IPS DF 6.9 (cell line): ENCODE measurements at places on chromosomes 13 and 19.

GRCh38 chr13:83449668-83450395 lies 432.4 kb downstream of the SLITRK1 start:
- DNase-seq, result no peak

DNA sequence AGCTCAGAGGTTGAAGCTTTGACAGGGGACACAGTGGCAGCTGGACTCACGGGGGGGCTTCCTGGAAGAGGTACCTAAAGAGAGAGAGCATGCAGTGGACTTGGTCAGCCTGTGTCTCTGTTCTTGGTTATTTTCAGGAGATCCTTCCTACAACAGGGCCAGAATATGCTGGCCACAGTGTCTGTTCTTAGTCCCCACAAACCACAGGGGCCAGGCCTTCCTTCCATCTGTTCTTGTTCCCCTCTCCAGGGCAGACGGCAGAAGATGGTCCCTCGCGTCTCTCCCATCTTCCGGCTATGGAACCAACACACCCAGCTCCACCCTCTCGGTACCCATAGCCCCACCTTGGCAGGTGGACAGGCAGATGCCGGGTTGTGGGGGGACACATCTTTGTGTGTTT lies 24.8 kb downstream of the MAST3 start:
- DNase-seq, result no peak

DNA sequence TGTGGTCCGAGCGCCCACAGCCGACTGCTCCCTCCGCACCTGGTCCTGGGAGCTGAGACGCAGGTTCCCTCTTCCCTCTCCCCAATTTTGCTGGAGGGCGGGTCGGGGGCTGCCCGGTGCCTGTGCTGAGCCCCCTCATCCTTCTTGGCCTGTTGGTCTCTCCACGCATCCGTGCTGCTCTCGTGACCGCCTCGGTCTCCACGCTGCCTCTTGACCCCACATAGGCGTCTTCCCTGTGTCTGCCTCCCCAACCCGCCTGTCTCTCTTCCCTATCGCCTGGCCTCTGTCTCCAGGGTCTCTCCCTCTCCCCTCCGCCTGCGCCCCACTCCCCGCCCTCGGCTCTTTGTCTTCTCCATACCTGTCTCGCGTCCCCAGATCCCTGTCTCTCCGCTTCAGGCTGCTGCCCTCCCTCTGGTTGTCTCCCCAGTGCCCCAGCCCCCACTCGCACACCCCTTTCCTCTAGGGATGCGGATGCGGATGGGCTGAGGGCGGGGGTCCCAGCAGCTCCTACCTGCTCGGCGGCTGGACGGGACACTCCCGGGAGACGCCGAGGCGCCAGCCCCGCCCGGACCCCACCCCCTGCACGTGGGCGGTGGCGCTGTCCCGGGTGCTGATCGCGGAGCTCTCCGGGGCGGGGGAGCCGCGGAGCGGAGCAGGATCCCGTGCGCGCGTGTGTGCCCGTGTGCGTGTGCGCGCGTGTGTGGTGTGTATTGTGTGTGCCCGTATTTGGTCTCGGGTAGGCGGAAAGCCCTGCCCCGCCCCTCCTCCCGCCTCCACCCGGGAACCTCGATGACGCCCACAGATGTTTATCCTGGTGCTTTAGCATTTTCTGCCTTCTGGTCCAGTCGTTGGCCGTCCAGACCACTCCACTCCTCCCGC lies at the start of gene SYT5:
Gene SYT5 (minus strand): TSS at position 684 of the 879 bp plus-strand sequence. CDS start 1,248 bp downstream, outside the sequence.
- no peak for DNase-seq

- no peak for DNase-seq
These were observed 208.8 kb downstream of the SLITRK6 start for GRCh38 chr13:85590231-85590931.

- DNase-seq, result no peak
These were observed 17.5 kb downstream of the MIPEP start for GRCh38 chr13:23871616-23872220.

- no peak for DNase-seq
These were observed 64.1 kb downstream of the SLC15A1 start for GRCh38 chr13:98688373-98688772.
